ENCODE measurements at places on chromosomes 2 and 18. TPM values are rescaled to one million over a fixed set of nuclear protein-coding genes. Genes with fewer than 3 reads are reported as not detected.

DNA sequence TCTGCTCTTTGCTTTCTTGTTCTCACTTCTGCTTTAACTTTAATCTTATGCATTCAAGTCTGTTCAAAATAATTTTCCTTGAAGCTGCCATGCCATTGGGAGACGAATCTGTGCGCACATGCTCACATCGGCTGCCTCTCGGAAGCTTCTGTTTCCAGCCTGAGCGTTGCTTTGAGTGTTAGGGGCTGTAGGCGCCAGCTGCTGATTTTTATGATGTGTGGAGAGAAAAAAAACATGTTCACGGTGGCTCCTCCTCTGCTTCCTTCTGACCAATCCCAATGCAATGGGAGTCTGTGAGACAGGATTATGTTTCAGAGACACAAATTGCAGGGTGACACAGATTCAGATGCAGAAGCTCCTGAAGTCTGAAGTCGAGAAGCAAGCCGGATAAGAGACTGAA, at the start of gene MC4R:
TSS of gene MC4R (minus strand) at position 180 of the 400 bp plus-strand sequence. CDS start 426 bp downstream, outside the sequence.
- no peak within 1 kb of the TSS for H3K27ac ChIP-seq
- DNase-seq: no peak

DNA sequence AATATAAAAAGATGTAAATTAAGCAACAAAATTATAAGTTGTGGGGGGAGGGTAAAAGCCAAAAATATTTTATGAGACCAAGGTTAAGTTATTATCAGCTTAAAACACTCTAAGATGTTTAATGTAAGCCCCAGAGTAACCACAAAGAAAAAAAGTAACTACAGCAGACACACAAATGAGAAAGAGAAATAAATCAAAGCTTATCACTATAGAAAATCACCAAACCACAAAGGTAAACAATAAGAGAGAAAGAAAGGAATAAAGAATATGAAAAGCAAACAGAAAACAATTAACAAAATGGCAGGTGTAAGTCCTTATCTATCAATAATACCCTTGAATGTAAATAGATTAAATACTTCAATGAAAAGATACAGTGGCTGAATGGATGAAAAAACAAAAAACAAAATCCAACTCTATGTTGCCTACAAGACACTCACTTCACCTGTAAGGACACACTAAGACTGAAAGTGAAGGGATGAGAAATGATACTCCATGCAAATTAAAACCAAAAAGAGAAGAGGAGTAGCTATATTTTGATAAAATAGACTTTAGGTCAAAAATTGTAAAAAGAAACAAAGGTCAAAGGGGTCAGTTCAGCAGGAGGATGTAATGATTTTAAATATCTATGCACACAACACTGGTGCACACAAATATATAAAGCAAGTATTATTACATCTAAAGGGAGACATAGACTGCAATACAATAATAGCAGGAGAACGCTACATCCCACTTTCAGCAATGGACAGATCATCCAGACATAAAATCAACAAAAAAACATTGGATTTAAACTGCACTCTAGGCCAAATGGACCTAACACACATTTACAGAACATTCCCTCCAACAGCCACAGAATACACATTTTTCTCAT, 80.7 kb downstream of the PTPN2 start:
- H3K27me3 ChIP-seq: no peaks in the 10 kb centered on the region
- H3K4me3 ChIP-seq: no peak overlapping the region
- no peak for DNase-seq
- peaks cover 42% of the 10 kb centered on the region for H3K36me3 ChIP-seq

The CHRNA1 gene
- total RNA-seq: not detected

The CHRND gene
- total RNA-seq: not detected

DNA sequence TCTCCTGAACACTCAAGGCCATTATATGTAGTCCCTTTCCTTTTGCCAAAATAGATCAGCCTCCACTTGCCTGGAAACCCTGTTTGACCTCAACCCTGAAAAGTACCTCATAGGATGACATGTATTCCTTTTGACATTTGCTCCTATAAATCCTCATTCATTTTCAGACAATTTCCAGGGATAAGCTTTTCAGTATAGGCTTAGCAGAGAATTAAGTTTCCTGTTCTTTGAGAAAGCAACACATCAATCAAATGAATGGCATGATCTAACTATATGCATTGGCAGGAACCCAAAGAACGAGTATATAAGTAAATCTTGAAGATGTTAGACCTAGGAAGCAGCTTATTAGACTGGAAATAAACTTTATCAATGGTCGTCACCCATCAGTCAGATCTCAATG, 483.0 kb downstream of the CCDC85A start:
- H3K27ac ChIP-seq: no peak overlapping the region
- no peak overlapping the region for H3K4me3 ChIP-seq
- H3K27me3 ChIP-seq: no peaks in the 10 kb centered on the region
- no peaks in the 10 kb centered on the region for H3K36me3 ChIP-seq
- no peak for DNase-seq

- no peak overlapping the region for H3K4me3 ChIP-seq
- peaks cover 54% of the 10 kb centered on the region for H3K36me3 ChIP-seq
- H3K27ac ChIP-seq: no peak overlapping the region
- no peaks in the 10 kb centered on the region for H3K27me3 ChIP-seq
These were observed 49.8 kb downstream of the CAB39 start for GRCh38 chr2:230762317-230762896.

DNA sequence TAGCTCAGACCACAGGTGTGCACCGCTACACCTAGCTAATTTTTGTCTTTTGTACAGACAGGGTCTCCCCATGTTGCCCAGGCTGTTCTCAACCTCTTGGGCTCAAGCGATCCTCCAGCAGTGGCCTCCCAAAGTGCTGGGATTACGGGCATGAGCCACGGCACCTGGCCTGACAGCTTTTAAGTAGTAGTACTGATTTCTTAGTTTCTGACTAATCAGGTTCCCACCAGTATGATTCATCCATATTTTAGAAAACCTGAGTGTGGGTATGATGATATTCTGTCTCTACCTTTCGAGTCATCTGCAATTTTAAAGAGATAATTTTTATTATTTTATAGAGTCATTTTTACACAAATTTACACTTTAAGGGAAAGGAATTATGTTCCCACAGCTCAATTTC, 46.4 kb upstream of the GULP1 start:
- no peaks in the 10 kb centered on the region for H3K27me3 ChIP-seq
- H3K4me3 ChIP-seq: no peak overlapping the region
- H3K4me1 ChIP-seq: no peaks in the 10 kb centered on the region
- no peak overlapping the region for H3K27ac ChIP-seq

The SCYGR4 gene
- total RNA-seq: not detected

DNA sequence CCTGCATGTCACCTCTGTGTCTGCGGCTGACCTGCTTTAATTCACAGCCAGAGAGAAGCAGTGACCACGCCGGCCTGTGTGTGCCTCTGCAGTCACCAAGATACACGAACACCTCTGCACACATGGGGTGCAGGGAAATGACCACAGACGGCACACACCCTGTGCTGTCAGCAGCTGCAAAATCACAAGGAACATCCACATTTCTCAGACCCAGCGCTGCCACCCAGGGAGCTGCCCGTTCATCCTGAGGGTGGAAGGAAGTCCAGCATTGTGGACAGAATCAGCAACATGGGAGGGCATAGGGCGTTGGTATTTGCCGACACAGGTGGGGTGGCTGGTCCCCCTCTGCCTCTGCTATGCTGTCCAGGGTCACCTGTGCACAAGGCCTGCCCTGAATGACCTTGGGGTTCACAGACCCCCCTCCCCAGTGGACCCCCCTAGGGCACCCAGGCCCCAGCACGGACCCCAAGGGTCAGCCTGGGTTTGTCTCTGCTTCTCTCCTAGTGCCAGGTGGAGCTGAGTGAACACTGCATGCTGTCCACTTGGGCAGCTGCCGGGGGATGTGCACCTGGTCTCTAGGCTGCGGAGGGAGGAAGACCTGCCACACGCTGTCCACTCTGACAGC, 107.4 kb downstream of the PXDN start:
- no peak for DNase-seq
- H3K27me3 ChIP-seq: no peaks in the 10 kb centered on the region
- H3K4me1 ChIP-seq: peaks cover 15% of the 10 kb centered on the region
- H3K4me3 ChIP-seq: no peak overlapping the region
- H3K27ac ChIP-seq: no peak overlapping the region

- no peak overlapping the region for H3K4me3 ChIP-seq
- no peaks in the 10 kb centered on the region for H3K27me3 ChIP-seq
- no peak for DNase-seq
- no peaks in the 10 kb centered on the region for H3K4me1 ChIP-seq
These were observed 347.6 kb upstream of the KCNJ3 start for GRCh38 chr2:154350911-154351310.

- no peaks in the 10 kb centered on the region for H3K4me1 ChIP-seq
- H3K27ac ChIP-seq: no peak overlapping the region
- no peak overlapping the region for H3K4me3 ChIP-seq
- DNase-seq: no peak
- H3K36me3 ChIP-seq: peaks cover 55% of the 10 kb centered on the region
- H3K27me3 ChIP-seq: no peaks in the 10 kb centered on the region
These were observed 21.2 kb downstream of the STAMBP start for GRCh38 chr2:73850009-73850408.

DNA sequence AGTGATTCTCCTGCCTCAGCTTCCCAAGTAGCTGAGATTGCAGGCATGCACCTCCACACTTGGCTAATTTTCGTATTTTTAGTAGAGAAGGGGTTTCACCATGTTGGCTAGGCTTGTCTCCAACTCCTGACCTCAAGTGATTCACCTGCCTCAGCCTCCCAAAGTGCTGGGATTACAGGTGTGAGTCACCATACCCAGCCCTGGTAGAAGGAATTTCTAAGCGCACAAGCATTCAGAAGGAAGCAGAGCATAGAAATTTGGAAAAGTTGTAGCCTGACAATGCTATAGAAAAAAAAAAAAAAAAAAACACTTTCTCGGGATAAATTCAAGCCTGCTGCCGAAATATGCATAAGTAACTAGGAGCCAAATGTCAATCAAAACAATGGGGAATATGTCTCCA, 249.4 kb downstream of the GRB14 start:
- H3K27me3 ChIP-seq: no peaks in the 10 kb centered on the region
- H3K27ac ChIP-seq: no peak overlapping the region
- no peak overlapping the region for H3K4me3 ChIP-seq
- no peak for DNase-seq
- H3K36me3 ChIP-seq: no peaks in the 10 kb centered on the region

- H3K4me1 ChIP-seq: no peaks in the 10 kb centered on the region
- H3K27me3 ChIP-seq: peaks cover 11% of the 10 kb centered on the region
- H3K4me3 ChIP-seq: no peak overlapping the region
- H3K27ac ChIP-seq: no peak overlapping the region
These were observed 51.7 kb downstream of the DPYSL5 start for GRCh38 chr2:26899500-26900164.

The LOXHD1 gene
- not detected for total RNA-seq

- no peak overlapping the region for H3K4me3 ChIP-seq
- H3K27ac ChIP-seq: no peak overlapping the region
- H3K4me1 ChIP-seq: no peaks in the 10 kb centered on the region
- no peak for DNase-seq
- no peaks in the 10 kb centered on the region for H3K36me3 ChIP-seq
- peaks cover 3% of the 10 kb centered on the region for H3K27me3 ChIP-seq
These were observed 160.6 kb downstream of the DTNA start for GRCh38 chr18:34870555-34871310.

DNA sequence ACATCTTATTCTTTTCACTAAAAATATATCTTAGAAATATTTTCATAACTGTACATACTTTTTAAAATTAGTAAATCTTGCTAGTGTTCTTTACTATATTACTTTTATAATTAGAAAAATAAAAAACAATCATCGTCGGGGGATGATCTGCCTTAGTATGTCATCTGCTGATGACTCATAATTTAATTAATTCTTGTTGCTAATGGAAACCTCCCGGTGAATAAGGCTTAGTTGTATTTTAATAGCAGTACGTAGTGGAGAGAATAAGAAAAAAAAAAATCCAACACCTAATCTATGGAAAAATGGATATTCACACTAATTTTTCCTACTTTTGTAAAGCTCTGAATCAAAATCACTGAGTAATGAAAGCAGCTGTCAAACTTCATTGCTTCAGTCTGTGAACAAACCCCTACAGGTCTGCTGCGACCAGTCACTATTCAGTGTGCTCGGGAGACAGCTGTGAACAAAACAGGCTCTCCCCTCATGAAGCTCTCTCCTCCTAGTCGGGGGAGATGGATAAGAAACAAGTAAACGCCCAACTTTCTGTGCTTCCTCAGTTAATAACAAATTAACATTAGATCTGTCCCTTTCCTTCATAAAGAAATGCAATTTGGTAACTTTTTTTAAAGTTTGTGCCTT, 97.4 kb upstream of the UPP2 start:
- H3K27ac ChIP-seq: no peak overlapping the region
- H3K4me1 ChIP-seq: no peaks in the 10 kb centered on the region
- no peak overlapping the region for H3K4me3 ChIP-seq
- no peaks in the 10 kb centered on the region for H3K36me3 ChIP-seq

The GLI2 gene
- 0.74 TPM for total RNA-seq

- peak overlapping the region; percentile 94 for H3K27ac ChIP-seq
- peaks cover 26% of the 10 kb centered on the region for H3K4me1 ChIP-seq
- peak overlapping the region; percentile 87 for H3K4me3 ChIP-seq
- no peaks in the 10 kb centered on the region for H3K27me3 ChIP-seq
- H3K36me3 ChIP-seq: peaks cover 15% of the 10 kb centered on the region
These were observed 2.5 kb downstream of the SP3 start for GRCh38 chr2:173962583-173963110.

DNA sequence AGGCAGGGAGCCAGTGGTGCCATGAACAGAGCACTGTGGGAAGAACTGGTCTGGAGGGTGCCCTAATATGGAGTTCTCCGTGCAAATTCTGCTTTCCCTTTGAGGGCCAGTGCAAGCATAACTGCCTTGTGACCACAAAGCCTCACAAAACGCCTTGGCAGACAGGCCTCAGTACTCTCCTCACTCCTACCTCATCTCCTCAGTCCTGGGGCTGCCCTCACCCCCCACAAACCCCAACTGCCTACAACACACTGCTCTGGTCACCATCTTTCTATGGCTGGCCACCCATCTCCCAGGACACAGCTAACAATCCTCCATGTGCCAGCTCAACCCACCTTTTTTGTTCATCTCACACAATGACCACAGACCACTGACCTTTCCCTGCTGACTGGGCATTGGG, 8.9 kb downstream of the COX5B start:
- peaks cover 26% of the 10 kb centered on the region for H3K36me3 ChIP-seq
- H3K27ac ChIP-seq: no peak overlapping the region
- no peaks in the 10 kb centered on the region for H3K27me3 ChIP-seq
- H3K4me3 ChIP-seq: no peak overlapping the region
- H3K4me1 ChIP-seq: no peaks in the 10 kb centered on the region

The SLC5A7 gene
- total RNA-seq: not detected

DNA sequence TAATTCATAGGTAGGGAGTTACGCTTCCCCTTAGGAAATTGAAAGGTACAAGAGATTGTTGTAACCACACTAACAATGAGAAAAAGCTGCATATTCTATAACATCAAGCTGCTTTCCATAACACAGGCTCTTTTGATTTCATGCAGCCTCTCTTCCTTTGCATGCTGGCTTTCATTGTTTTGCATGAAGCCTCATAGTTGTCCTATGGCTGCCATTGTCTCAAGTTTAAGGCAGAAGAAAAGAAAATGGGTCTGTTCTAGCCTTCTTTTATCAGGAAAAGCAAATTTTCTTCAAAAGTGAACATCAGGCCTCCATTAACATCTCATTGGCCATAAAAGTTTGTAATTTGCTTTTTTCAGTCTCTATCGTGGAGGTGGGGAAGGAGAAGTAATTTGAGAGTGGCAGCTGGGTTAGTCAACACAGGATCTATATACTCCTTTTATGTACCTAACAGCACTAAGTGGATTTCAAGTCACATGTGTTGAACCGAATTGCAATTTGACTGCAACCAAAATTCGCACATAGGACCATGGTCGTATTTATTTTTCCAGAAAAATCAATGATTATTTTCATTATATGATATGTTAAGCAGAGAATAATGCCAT, 248.5 kb upstream of the RND3 start:
- no peaks in the 10 kb centered on the region for H3K4me1 ChIP-seq
- H3K27me3 ChIP-seq: no peaks in the 10 kb centered on the region
- no peak overlapping the region for H3K27ac ChIP-seq
- H3K4me3 ChIP-seq: no peak overlapping the region
- DNase-seq: no peak

All from MCF 10A (cell line).